ENCODE measurements at places on chromosomes 7 and 10.

DNA sequence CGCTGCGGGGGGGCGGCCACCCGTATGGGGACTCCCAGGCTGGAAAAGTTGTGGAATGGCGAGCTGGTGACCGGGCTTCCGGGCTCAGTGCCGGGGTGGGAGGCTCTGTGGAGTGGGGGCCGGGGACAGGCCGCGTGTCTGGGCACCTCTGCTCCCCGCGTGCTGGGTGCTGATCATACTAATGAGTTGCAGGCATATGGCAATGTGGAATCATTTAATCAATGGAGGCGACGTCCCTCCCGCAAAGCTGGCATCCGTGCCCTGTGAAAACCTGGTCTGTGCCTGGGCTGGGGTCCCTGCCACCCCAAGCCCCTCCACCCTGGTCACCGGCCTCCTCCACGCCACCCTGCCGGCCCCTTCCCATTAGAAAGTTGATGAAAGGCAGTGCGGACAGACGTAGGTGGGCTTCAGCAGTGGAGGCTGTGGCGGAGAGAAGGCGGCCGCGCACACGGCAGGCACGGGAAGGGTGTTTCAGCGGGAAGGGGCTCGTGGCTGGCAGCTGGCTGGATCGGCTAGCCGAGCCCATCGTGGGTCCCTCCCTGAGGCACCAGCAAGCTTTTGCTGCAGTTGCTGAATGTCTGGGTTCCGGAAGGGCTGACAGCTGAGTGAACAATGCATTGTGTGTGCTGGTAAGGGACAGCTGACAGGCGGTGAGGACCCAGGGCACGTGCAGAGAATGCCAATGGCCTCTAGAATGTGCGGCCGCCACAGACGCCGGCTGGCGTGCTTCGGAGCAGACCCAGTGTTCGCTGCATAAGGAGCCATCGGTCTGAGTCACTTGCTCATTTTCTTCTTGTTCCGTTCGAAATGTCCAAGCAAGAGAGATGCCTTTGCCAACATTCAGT is 1.5 kb downstream of the ADGRA1 start:
- no peak for DNase-seq

DNA sequence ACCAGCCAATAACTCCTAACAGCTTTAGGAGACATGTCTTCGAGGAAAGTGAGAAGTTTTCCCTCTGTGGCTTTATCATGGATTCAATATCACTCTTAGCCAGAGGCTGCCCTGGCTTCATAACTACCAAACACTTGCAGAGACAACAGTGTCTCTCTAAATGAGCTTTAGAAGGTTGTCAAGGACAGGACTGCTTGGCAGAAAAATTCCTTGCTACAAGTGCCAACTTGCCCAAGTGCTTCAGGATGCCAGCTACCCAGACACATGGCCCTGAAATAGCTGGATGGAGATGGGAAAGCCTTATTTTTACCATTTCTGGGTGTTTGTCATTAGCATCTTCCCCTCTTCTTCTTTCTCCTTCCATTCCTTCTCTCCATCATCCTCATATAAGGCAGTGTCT is 137.1 kb upstream of the MDFIC start:
- DNase-seq = no peak

DNA sequence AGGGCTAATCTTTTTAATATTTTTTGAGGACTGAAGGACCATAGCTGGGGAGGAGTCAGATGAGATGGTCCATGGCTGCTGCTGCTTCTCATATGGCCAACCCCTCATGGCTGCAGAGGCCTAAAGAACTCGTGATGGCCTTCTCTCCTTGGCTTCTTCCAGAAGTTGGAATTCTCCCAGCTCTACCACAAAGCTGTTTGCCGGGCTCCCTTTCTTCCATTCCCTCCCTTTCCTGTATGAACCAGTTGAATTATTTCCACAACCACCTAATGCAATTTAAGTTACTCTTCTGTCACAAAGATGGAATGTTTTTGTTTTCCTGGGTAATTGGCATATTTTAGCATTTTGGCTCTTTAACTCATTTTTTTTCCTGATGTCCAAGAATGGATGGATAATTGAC is 80.7 kb downstream of the PHTF2 start:
- DNase-seq = no peak

- no peak for DNase-seq
Observed at GRCh38 chr7:130135208-130136205, 65.2 kb downstream of the KLHDC10 start.

DNA sequence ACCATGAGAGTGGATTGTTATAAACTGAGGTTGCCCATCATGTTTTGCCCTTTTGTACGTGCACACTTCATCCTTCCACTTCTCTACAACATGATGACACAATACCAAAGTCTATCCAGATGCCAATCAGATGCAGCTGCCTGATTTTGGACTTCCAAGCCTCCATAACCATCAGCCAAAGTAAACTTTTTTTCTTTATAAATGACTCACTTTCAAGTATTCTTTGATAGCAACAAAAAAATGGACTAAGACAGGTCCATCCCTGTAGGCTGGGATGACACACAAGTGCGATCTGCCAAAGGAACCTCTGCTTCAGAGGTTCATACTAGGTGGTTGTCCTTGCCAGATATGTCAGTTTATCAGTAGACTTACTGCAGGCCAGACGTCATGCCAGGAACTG is 320.2 kb upstream of the FZD1 start:
- DNase-seq = no peak

DNA sequence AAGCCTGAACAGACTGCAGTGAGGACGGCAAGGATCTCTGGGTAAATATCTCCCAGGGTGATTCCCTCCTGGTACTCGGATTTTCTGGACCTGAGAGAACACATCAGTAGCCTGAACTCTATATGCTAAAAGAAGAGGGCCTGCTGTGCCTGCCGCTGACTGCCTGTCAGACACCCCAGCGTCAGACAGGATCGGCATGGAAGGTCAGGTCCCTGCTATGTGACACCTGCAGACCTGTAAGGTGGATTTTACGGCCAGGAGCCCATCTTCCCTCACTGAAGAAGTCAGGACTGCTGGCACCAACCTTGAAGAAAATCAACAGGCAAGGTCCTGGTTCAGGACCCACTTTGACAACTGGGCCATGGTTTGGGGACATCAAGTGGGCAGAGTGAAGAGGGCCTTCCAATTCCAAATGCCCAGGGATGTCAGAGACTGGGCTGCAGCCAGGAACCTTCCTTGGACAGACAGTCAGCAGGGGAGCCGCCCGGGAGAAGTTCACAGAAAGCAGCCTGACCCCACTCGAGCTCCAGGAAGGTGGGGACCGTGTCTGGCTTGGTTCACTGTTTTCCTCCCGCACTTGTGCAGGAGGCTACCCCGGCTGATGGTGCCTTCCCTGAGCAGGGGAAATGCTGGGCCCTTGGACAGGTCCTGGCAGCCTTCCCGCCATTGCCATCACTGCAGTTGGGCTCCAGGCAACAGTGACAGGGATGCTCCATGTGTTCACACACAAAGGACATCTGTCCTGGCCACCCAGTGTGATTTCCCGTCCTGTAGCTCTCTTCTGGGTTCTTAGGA is 91.8 kb upstream of the LANCL2 start:
- DNase-seq = no peak

DNA sequence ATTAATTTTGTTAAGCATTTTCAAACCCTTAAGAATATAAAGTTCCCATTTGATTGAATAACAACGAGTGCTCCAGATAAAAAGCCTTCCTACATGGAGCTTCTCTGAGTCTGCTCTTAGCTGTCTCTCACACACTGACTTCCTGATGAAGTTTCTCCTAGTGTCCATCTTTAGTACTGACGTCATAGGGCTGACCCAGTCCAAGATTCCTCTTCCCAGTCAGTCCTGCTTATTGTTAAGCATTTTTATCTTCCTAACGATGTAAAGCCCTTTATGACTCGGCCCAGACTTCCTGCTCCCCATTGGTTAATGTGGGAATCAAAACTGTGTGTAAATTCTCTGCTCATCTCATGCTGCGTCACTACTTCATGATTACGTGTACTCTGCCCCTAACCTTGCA is 398.8 kb downstream of the TFEC start:
- no peak for DNase-seq

- no peak for DNase-seq
Observed at GRCh38 chr10:32851301-32851700, 106.7 kb downstream of the ITGB1 start.

DNA sequence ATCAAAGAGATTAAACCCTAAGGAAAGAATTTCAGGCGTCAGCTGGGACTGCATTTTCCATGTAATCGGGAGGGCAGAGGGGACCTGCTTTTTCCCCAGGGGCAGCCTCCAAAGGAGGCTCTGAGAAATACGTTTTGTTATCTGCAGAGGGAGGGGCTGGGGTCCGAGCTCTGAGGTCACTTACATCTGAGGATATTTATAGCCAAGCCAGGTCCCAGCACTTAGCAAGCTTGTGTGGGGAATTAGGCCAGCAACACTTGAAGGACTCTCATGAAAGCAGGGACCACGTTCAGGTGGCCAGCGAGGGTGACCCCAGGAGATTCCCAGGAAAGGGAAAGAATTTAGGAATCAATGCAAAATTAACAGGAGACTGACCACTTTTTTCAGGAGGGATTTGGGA is 20.6 kb upstream of the GDI2 start:
- no peak for DNase-seq

- DNase-seq = no peak
Observed at GRCh38 chr7:118079369-118079768, 104.6 kb upstream of the LSM8 start.

DNA sequence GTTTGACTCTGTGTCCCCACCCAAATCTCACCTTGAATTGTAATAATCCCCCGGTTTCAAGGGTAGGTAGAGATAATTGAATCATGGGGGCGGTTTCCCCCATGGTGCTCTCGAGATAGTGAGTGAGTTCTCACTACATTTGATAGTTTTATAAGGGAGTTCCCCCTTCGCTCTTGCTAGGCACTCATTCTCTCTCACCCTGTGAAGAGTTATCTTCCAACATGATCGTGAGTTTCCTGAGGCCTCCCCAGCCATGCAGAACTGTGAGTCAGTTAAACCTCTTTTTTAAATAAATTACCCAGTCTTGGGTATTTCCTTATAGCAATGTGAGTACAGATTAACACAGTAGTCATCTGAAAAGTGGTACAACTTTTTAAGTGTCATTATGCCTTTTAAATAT is 913.5 kb upstream of the LRRN3 start:
- DNase-seq = no peak

- DNase-seq = no peak
Observed at GRCh38 chr10:33015761-33016547, 57.9 kb upstream of the ITGB1 start.

DNA sequence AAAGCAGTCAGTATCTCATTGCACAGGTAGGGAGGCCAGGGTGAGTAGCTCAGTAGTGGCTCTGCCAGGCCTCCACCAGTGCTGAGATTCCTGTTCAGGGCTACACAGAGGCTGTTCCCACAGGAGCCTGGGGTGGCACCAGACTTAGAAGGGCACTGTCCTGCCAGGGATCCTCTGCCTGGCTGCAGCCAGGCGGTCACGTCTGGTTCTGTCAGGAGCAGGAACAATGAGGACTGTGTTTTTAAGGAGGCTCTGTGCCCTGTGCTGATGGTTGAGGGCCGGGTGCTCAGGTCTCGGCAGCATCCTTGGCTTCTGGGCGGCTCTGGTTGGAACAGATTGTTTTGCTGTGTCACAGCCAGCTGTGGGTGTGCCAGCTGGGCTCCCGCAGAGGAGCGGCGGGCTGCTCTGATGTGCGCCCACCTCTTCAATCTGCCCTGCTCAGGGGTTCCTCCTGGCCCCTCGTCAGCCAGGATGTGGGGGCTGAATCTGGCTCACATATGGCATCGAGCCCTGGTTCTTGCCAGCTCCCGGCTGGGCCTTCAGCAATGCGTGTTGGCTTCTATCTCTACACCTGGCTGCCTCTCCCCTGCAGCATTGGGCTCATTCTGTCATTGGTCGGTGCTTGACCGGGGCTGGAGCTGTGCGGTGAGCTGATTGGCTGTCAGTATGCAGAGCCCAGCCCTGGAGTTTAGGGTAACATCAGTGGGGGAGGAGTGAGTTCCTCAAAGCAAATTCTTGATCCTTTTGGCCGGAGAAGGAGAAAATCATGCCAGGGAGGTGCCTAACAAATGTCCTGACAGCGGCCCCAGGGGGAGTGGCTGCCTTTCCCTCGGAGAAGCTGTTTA is 41.2 kb downstream of the TACR2 start:
- DNase-seq = no peak

GRCh38 chr7:92794831-92795230 is 41.5 kb downstream of the CDK6 start:
- no peak for DNase-seq

DNA sequence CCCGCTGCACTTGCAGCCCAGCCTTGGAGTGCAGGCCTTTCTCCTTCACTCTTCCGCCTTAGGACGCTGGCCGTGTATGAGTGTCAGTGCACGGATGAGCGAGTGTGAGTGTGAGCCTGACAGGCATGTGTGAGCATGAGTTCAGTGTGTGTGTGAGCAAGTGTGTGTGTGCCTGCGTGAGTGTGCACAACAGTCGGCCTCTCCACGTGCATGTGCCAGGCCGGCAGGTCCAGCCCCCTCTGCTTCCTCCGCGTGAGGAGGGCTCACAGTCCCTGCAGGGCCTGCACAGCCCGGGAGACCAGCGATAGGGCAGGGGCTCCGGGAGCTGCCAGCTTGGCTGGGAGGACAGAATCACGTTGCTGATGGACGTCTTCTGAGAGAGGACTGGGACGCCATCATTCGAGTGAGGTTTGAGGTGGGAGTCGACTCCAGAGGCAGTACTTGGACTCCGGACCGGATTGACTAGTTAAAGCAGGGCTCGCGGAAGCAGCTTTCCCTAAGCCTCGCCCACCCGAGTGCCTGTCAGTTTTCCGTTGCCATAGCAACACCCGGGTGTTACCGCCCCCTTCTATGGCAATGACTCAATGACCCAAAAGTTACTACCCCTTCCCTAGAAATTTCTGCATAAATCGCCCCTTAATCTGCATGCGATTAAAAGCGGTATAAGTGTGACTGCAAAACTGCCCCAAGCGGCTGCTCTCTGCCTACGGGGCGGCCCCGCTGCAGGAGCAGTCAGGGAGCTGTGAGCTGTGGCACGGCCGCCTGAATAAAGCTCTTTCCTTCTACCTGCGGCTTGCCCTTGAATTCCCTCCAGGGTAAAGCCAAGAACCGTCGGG is 19.6 kb upstream of the CFAP46 start:
- DNase-seq = peak; percentile 64

DNA sequence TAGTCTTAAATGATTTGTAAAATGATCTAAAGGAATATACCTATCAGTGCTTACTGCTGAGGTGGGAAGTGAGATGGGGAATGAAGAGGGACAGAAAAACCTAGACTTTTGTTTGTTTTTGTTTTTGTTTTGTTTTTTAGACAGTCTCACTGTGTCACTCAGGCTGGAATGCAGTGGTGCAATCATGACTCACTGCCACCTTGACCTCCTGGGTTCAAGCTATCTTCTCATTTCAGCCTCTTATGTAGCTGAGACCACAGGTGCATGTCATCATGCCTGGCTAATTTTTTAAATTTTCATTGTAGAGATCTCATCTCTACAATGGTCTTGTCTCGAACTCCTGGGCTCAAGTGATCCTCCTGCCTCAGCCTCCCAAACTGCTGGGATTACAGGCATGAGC is 116.4 kb upstream of the SEM1 start:
- no peak for DNase-seq

GRCh38 chr10:3180355-3181025 is 7.9 kb upstream of the PITRM1 start:
- DNase-seq = no peak

GRCh38 chr7:69630292-69630691 is 32.0 kb downstream of the AUTS2 start:
- DNase-seq = no peak

Data from CD4-positive, CD25-positive, alpha-beta regulatory T cell (primary cell).